Stimulated activated CD8-positive, alpha-beta memory T cell treated with anti-CD3 and anti-CD28 coated beads, Interleukin-4, amount 100 ng/mL, for 24 hours (primary cell): ENCODE measurements at places on chromosomes 3 and 15.

GRCh38 chr15:68228143-68228970, 1.2 kb downstream of the CLN6 start:
- DNase-seq = no peak

DNA sequence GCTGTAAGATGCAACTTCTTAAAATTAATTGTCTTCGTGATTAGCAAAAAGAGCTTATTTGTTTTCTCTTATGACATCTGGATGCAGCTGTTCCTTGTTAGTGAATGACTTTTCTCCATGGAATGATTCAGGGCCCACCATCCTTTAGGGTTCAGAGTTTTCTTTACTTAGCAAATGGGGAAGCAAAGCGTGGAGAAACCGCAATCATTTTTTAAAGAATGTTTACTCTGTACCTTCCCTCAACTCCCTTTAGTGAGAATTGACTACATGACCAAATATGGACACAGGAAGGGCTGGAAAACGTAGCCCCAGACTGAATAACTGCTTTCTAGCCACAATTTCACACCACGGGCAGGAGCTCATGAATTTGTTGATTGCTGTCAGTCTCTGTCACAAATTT, 130.1 kb downstream of the EDEM1 start:
- DNase-seq = no peak

DNA sequence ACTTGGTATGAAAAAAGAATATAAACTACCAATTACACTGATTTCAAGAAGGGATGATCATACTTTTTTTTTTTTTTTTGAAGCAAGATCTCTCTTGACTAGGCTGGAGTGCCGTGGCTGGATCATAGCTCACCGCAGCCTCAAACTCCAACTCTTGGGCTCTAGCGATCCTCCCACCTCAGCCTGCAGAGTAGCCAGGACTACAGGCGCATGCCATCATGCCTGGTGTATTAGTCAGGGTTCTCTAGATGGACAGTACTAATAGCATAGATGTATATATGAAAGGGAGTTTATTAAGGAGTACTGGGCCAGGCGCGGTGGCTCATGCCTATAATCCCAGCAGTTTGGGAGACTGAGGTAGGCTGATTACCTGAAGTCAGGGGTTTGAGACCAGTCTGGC, 11.5 kb upstream of the SEC11A start:
- DNase-seq = no peak

DNA sequence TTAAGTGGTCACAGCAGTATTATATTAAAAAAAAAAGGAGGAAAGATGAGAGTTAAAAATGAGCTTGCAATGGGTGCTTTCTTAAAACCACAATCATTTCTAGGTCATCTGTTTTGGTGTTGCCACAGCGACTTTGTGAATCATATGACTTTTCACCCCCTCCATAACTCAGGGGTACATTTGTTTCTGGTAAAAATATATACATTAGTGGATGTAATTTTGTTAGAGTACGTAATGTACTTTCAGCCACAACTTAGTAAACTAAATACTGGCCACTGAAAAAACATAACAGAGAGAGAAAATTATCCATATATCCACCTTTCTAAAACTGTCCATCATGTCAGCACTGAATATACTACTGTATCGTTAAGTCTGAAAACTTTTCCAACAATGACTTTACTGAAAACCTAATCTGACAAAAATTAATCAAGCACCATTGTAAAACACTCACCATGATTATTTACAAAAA, 3.4 kb downstream of the ANKRD28 start:
- no peak for DNase-seq

DNA sequence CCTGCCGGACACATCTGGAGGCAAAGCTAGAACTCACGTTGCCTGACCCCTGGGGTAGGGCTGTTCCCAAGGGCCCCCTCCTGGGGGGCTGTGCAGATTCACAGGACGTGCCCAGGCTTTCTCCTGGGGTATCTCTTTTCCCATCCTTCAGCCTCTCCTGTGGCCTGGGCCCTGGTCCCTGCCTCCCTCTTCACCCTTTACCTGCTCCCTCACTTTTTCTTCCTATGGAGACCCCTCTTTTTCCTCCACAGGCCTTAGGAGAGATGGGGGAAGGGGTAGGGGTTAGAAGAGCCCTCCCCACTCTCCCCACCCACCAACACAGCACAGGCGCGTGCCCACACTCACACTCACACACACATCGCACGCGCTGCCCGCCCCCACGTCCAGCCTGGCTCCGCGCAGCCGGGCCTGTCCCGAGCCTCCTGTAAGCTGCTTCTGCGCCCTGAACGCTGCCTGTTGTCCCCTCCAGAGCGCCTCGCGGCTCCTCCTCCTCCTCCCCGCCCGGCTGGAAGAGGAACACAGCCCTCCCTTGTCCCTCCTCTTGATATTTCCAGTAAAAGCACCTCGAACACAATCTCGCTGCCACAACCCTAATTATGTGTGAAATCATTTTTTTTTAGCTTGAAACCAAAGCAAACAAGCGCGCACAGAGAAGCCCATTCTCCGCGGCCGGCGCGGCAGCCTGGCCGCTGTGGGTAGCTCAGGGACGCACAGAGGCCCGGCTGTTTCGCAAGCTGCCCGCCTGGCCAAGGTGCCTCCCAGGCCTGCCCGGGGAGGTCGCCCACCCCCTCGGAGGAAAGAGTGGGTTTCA, 33.9 kb upstream of the ACAN start:
- no peak for DNase-seq

- no peak for DNase-seq
These were observed 766.3 kb downstream of the ZNF385D start for GRCh38 chr3:20984594-20985205.
